ENCODE measurements at places on chromosomes 3 and 15. TPM values are rescaled to one million over a fixed set of nuclear protein-coding genes. Genes with fewer than 3 reads are reported as not detected.

The IQCF5 gene
- not detected for total RNA-seq

The IGF1R gene
- 93.5 TPM for total RNA-seq

The TMEM40 gene
- not detected for total RNA-seq

The ZNF80 gene
- total RNA-seq, result not detected

The GPR149 gene
- not detected for total RNA-seq

The RAB6B gene
- total RNA-seq, result 1.9 TPM

The RNF123 gene
- 30.5 TPM for total RNA-seq

The FSIP1 gene
- 0.85 TPM for total RNA-seq

The ARGFX gene
- total RNA-seq, result not detected
